ENCODE measurements at places on chromosomes 12 and 14.
A peak's percentile ranks its signal among the peaks of the same experiment; 100 is the strongest.

DNA sequence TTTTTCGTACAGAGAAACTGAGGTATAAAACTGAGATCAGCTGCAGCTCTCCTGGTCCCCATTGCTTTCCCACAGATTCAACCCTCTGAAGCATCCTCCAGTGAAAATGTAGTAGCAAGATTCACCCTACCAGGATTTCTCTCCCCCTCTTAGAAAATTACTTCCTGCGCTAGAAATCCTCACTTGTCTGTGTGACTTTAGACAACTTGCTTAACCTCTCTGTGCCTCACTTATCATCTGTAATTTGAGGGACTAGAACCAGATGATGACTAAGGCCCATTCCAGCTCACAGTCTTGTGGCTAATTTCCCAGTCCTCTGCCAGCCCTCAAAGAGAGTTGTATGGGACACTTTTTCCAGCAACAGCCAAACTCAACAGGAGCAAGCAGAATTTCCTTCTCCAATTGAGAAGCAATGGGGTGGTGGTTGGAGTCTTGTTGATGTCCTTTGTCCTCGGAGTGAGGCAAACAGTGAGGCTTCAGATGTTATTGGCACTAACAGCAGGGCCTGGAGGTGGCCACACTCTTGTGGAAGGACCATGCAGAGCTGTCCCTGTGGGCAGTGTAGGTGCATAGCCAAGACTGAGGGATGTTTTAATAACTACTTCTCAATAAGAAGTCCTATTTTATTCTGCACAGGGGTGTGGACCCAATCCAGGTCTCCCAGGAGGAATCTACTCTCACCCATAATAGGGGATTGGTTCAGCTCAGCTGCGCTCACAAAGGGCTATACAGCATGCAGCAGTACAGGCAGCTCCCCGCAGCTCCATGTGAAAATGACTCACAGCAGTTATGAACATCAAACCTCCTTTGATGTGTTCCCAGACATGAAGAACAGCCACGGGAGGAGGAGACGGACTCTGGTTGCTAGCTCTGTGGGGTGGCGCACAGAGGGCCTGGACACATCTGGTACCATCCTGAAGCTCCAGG, 200.1 kb downstream of the DAD1 start:
- no peak for DNase-seq

GRCh38 chr14:75566752-75567151, 11.7 kb upstream of the FLVCR2 start:
- no peak for DNase-seq

DNA sequence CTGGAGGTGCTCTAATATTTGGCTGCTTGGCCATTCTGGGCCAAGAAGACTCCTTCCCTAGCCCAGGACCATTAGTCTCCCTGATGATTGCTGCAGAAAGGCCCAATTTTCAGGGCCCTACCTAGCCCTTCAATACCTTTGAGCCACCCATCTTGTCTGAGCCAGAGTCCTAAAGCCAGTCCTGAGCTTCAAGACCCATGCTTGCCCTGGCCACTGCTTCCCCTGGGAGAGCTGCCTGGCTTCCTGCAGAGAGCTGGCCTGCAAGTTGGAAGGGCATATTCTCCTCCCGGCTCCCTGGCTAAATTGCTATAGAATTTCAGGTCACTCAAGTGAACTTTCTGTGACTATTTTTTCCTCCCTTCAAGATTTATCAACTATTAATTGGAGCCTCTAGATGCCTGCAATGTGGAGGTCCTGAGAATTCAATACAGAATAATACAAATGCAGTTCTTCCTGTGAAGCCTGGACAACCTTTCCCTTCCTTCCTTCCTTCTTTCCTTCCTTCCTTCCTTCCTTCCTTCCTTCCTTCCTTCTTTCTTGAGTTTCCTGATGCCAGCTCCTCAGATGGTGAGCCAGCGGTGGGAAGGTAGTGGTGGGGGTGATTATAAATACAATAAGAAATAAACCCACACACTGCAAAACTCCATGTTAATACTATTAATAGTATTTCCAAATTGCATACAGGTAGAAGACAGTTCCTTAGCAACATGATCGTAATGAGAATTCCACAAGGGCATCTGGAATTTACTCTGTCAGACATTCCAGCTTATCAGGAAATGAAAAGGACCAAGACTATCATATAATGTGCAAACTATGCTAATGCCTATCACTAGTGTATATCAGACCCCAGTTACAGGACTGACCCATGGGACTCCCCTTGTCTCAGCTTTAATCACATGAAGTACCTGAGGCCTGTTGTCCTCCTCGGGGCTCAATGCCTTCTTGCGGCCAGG, 108.1 kb downstream of the ZFP36L1 start:
- no peak for DNase-seq

- peak; percentile 14 for DNase-seq
These were observed 28.8 kb downstream of the SPRING1 start for GRCh38 chr12:116708826-116709756.

DNA sequence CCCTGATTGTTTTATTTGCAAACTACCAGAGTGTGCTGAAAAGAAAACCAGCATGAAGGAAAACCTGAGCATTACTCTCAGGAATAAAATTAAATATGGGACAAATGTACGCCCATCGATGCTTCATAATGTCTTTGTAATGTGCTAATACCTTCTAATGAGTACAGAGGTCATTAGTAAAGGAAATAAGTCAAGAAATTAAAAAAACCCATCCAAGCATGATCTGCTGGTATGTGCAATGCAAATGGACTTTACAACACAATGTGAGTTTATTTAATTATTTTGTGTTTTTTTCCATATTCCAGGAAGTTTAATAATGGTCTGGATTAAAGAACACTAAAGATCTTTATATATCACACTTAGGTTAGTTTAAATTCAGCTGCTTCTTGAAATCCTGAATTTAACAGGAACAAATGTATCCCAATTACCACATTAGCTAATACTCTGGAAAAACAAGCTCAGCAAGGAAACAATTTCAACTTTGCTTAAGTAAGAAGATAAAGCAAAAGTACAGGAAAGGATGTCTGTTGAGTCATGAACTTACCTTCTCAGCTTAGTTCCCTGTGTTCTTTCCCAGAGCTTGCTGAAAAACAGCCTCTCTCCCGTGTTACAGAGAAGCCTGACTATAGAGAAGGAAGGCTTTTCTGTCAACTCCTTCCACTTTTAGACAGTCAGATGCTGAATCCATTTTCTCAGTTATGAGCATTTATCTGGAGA, 179.3 kb upstream of the TMEM260 start:
- DNase-seq: no peak

- no peak for DNase-seq
These were observed 1286.5 kb downstream of the LRFN5 start for GRCh38 chr14:42893183-42893582.

DNA sequence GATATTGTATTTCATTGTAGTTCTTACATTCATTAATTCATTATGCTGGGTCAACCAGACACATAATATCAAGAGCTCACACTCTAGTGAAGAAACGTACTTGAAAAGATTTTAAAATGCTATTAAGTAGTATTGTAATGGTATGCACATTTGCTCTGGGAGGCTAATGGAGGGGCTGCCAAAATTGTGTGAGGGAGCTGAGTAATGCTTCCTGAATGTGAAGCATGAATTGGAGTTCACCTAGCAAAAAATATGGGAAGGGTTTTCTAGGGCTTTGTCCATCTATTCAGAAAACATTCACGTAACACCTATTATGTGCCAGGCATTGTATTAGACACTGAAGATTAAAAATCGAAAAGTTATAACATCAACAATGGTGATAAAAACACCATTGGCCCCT, 403.8 kb upstream of the PDE3A start:
- no peak for DNase-seq

DNA sequence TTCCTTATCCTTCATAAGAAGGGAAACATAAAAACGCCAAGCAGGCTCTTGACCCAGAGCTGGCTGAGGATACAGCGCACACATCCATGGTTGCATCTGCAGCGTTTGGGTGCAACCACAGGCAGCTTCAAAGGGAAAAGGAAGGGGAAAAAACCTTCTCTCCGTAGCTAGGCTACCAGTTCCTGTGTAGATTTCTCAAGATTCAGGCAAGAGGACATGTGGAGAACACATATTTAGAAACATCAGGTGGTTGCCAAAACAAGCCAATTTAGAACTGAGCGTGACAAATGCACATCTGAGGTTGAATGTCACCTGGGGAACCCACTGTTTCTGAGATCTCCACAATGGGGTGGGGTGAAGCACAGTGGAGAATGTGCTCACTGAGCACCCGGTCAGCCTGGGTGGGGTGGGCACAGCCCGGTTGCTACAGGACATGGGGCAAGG, 78.3 kb upstream of the BDKRB2 start:
- DNase-seq: no peak

DNA sequence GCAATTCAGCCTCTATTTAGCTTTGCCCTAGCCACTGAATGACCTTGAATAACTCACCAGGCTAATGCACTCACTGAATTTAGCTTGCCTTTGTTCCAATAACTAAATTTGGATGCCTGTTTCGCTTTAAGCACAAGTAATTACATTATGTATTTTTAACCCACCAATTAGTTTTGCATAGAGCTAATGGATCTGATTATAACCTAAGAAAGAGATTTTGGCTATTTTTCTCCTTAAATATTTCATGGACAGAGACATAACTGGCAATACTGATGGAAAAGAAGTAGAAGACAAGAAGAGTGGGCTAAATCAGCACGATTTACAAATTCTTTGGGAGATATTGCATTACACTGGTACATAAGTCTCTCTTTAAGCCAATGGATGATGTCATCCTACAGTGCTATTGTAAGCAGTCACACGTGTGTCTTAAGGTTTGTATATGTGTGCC, 85.7 kb downstream of the AKAP6 start:
- no peak for DNase-seq

- DNase-seq: no peak
These were observed 1.3 kb downstream of the LRP1-AS start for GRCh38 chr12:57146092-57146491.

- no peak for DNase-seq
These were observed 793.3 kb downstream of the DIO2 start for GRCh38 chr14:79417961-79418360.

DNA sequence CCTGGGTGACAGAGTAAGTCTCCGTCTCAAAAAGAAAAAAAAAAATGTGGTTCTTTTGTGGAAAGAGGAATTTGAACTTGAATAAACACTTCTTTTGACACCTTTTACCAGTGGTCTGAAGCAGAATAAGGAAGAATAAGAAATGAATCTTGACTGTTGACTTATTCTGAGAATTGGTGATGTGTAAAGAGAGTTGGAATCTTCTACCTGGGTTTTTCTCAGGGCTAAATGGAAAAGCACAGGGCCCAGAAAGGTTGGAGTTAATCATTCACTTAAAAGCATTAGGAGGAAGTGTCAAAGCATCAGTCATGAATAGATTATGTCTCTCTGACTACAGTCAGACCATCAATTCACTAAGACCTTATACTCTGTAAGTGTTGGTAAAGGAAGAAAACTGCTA, 13.9 kb downstream of the PNMA1 start:
- no peak for DNase-seq

GRCh38 chr12:91094957-91095356, 16.3 kb downstream of the LUM start:
- DNase-seq: no peak

- no peak for DNase-seq
These were observed 274.2 kb downstream of the ETNK1 start for GRCh38 chr12:22899184-22899583.

- DNase-seq: no peak
These were observed 7.9 kb upstream of the WASHC3 start for GRCh38 chr12:102069707-102070106.

DNA sequence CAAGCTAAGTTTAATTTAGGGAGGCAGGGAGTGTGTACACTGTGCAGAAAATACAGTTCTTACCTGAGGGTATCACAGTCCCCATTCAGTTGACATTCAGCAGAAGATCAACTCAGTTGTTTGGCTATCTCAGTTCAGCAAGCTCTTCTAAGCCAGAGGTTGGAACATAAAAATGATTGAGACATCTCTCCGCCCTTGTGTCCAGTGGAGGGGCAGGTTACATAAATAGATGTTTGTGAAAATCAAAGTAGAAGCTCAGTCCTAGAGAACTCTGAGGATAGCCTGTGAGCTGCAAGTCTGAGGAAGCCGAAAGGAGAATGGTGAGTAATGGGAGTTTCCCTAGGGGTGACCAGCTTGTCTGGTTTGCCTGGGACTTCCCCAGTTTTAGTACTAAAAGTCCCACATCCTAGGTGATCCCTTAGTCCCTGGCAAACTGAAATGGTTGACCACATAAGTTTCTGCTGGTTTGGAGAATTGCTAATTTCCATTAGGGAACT, 251.4 kb upstream of the ATP2B1 start:
- no peak for DNase-seq

GRCh38 chr14:88352698-88353097, 29.6 kb upstream of the KCNK10 start:
- DNase-seq: no peak

DNA sequence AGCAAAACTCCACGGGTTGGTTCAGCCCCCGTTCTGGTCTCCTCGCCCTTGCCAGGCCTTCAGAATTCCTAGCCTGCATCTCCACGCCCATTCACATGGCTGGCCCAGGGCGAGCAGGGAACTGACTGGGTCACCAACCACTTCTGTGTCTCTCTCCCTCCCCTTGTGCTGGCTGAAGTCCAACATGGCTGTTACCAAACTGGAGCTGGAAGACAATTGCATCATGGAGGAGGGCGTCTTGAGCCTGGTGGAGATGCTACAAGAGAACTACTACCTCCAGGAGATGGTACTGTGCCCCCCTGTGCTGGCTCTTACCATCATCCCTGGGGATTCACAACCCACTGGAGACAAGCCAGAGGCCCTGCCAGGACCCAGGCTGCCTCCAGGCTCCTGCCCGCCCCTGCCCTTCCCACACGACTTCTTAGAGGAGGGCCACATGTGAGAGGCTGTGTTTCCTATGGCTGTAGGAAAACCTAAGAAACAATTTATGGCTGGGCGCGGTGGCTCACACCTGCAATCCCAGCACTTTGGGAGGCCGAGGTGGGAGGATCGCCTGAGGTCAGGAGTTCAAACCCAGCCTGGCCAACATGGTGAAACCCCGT, 9.9 kb downstream of the LRRC74A start:
- no peak for DNase-seq

DNA sequence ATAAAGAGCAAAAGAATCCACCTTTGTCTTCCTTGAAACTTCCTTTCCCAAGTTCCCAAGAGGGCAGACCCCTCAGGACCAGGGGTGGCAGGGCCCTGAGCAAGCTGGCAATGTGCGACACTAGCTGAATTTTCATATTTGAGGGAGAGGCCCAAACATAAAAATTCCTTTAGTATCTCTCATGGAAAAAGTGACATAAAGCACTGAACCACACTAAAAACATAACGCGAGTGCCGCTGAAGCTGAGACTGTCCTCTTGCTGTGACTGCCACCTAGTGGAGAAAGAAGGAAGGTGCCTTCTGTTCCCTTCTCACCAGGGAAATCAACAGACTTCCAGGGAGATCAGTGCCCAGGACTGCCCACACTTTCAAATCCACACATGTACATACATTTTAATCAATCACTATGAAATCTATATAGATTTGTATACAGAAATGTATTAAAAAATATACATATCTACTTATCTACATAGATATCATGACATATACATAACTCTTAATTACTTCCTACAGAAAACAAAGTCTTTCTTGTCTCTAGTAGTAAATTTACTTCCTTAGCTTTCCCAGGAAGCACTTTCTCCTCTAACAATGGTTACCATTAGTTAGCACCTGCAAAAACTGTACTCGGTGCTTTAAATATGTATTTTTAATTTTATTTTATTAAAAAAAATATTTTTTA, 53.8 kb downstream of the SSH1 start:
- peak; percentile 75 for DNase-seq

- no peak for DNase-seq
These were observed 13.5 kb downstream of the CPSF2 start for GRCh38 chr14:92135269-92135668.

- DNase-seq: no peak
These were observed 14.2 kb upstream of the CALM1 start for GRCh38 chr14:90382491-90383125.

All from activated CD4-positive, alpha-beta T cell treated with anti-CD3 and anti-CD28 coated beads, Interleukin-2, amount 50 U/mL, for 24 hours (primary cell).